ENCODE measurements at places on chromosomes 4 and X. TPM values are rescaled to one million over a fixed set of nuclear protein-coding genes. Genes with fewer than 3 reads are reported as not detected.

The SSX2B gene
- not detected for polyA plus RNA-seq

The POLN gene
- 2.8 TPM for polyA plus RNA-seq

The CFI gene
- polyA plus RNA-seq, result 76.2 TPM

The GAGE12J gene
- not detected for polyA plus RNA-seq

The UCP1 gene
- polyA plus RNA-seq, result 0.17 TPM

The CENPVL1 gene
- polyA plus RNA-seq, result 0.18 TPM

The CXCL5 gene
- 0.17 TPM for polyA plus RNA-seq

The SPANXC gene
- not detected for polyA plus RNA-seq

The LINC00632 gene
- 5.4 TPM for polyA plus RNA-seq

The NLGN4X gene
- polyA plus RNA-seq, result 14.4 TPM

The NALF2 gene
- 0.65 TPM for polyA plus RNA-seq

The PSAPL1 gene
- polyA plus RNA-seq, result not detected

The FAM241A gene
- polyA plus RNA-seq, result 1.4 TPM

The BCOR gene
- 47.9 TPM for polyA plus RNA-seq

Measured in right renal cortex interstitium (tissue), 3 donors.